NCI-H2081 (cell line): ENCODE measurements at places on chromosomes 6 and 20.

DNA sequence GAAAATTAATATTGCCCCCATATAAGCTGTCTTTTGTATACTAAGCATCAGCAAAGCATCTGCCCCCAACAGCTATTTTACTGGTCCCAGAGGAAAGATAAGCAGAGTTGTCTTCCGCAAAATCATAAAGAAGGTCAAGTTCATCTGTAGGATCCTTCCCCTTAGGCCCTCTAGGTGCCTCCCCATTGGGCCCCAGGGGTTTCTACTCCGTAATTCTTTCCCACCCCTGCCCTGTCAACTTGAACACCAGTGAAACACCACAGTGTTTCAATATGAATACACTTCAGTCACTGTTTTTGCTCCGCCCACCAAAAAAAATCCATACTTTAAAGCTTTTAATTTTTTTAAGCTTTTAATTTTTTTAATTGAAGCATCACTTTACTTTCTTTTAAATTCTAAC is 159.2 kb downstream of the ATXN1 start:
- no peak for DNase-seq

GRCh38 chr20:6683021-6683977 is 84.2 kb upstream of the BMP2 start:
- DNase-seq: no peak

GRCh38 chr6:13427316-13427715 is 60.1 kb downstream of the GFOD1 start:
- no peak for DNase-seq

- DNase-seq: no peak
Measured at GRCh38 chr6:12548526-12548925, 168.0 kb upstream of the PHACTR1 start.

GRCh38 chr6:104973404-104973803 is 16.5 kb downstream of the LIN28B start:
- no peak for DNase-seq

DNA sequence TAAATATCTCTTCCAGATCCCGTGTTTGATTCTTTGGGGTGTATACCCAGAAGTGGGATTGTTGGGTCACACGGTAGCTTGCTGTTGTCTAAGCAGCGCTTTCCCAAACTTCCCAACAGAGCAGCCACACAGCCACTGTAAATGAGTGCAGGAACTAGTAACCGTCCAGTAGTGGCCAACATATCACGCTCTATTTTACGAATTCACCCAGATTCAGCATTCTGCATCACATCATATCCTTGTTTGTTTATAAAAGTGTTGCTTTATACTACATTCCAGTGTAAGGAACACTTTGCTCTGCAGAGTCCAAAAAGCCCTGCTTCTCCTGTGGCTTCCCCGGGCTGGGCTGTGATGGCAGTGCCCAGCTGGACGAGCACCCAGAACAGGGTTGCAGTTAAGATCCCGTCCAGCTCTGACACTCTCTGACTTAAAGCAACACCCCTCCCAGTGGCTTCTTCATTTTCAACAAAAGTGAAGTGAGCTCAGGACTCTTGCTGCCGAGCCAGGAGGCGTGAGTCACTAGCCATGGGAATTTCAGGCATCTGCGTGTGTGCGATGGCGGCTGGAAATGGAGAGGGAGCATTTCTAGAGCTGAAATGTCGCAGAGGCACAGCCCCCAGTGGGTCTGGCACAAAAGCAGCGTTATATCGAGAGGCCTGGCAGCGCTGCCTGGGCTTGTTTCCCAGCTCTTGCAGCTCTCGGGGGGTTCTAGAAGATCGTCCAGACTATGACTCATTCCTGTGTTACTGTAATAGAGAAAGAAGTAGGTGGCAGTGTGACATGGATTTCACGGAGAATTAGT is 216.3 kb upstream of the ECI2 start:
- DNase-seq: no peak
